ENCODE measurements at places on chromosomes 6 and 20. TPM values are rescaled to one million over a fixed set of nuclear protein-coding genes. Genes with fewer than 3 reads are reported as not detected.
A peak's percentile ranks its signal among the peaks of the same experiment; 100 is the strongest.

- no peak for DNase-seq
Measured at GRCh38 chr20:22343612-22344011, 240.8 kb downstream of the FOXA2 start.

The FABP7 gene
- not detected for total RNA-seq

- DNase-seq = no peak
Measured at GRCh38 chr6:20024316-20024673, 187.1 kb downstream of the ID4 start.

- no peak for DNase-seq
Measured at GRCh38 chr20:25325073-25325472, 65.6 kb downstream of the ABHD12 start.

- DNase-seq = no peak
Measured at GRCh38 chr20:6299456-6299855, 176.6 kb upstream of the FERMT1 start.

- DNase-seq = no peak
Measured at GRCh38 chr6:158907931-158908330, 88.8 kb upstream of the EZR start.

The PRPH2 gene
- 6.8 TPM for total RNA-seq

DNA sequence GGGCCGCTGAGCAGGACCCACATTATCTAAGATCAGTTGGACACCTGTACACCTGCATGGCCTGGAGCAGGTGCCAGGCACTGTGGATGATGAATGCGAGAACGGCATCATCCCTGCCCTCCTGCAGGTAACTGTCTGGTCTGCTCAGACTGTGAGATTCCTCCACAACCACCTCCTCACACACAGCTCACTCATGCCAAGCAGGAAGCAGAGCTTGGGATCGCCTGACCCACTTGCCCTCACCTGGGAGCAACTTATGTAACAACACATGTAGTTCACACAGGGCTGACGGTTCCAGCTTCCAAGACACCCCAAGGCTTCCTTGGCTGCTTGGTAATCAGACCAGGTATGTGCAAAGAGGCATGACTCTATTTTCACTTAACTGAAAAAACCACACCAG is 359.2 kb downstream of the PREX1 start:
- no peak for DNase-seq

The SPACA1 gene
- not detected for total RNA-seq

The SIRPB1 gene
- total RNA-seq = 0.25 TPM

DNA sequence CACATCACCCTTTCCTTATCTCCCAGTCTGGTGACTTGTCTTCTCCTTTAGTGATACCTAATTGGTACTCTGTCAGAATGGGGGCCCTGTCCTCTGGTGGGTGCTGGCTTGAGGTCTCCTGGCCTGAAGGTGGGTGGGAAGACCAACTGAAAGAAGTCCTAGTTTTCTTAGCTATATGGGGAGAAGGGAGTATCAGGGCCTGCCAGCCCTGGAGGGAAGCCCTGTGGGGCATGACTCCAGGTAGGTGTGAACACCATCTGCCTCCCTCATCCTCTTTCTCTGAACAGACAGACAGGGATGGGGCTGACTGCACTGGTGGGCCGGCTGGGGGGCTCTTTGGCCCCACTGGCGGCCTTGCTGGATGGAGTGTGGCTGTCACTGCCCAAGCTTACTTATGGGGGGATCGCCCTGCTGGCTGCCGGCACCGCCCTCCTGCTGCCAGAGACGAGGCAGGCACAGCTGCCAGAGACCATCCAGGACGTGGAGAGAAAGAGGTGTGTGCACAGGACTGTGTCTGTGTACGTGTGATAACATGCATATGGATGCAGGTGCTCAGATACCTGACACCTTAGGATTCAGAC is 4.8 kb downstream of the CRIP3 start:
- no peak for DNase-seq

GRCh38 chr20:44032583-44033331 is 118.1 kb downstream of the TOX2 start:
- DNase-seq = no peak

DNA sequence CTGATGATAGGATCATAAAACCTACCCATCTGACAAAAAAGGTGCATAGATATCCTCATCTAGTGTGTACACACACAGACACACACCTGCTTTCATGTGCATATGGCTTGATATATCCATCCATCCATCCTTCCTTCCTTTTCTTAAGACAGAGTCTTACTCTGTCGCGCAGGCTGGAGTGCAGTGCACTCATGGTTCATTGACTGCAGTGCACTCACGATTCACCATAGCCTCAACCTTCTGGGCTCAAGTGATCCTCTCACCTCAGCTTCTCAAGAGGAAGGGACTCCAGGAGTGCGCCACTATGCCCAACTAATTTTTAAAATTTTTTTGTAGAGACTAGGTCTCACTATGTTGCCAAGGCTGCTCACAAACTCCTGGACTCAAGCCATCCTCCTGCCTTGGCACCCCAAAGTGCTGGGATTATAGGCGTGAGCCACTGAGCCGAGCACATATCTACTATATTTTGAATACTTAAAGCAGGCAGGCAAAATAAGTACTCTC is 27.1 kb downstream of the ADNP start:
- DNase-seq = no peak

The OPRM1 gene
- not detected for total RNA-seq

The PBX2 gene
- 110 TPM for total RNA-seq

The SASH1 gene
- total RNA-seq = 18.2 TPM

The PCMTD2 gene
- 91.7 TPM for total RNA-seq

The PIGU gene
- 14.4 TPM for total RNA-seq

The GSTA3 gene
- 9.3 TPM for total RNA-seq

The SEMG1 gene
- total RNA-seq = not detected

DNA sequence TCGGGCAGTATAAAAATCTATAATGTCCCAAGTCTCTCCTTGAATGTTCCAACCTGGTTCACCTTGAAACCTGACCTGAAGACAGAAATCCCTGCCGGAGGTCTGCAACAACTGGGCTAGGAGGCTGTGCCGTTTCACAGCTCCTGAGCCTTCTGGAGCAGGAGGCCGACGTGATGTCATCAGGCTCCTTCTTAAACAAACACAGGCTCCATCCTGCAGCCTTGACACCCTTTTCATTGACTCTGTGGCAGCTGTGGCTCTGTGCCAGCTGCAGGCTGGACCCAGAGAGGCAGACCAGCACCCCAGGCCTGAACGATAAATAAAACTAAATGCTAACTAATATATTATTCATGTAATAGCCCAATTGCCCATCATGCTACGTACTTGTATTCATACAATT is 483.9 kb downstream of the CD83 start:
- no peak for DNase-seq

DNA sequence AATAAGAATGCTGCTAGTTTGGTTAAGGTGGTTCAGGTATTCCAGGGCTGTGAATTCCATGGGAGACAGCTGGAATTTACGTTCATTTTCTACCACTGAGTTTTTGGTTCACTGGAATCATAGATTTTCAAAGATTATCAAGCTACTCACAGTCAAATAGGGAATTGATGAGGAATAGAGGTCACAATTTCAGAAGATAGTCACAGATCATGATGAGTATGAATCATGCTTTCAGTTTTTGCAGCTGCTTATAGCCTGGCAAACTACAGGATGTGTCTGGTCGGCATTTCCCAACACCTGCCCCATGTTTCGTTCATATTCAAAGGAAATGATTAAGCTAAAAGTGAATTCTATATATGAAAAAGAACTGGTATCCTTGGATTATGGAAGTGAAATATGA is 58.7 kb downstream of the BCKDHB start:
- no peak for DNase-seq

DNA sequence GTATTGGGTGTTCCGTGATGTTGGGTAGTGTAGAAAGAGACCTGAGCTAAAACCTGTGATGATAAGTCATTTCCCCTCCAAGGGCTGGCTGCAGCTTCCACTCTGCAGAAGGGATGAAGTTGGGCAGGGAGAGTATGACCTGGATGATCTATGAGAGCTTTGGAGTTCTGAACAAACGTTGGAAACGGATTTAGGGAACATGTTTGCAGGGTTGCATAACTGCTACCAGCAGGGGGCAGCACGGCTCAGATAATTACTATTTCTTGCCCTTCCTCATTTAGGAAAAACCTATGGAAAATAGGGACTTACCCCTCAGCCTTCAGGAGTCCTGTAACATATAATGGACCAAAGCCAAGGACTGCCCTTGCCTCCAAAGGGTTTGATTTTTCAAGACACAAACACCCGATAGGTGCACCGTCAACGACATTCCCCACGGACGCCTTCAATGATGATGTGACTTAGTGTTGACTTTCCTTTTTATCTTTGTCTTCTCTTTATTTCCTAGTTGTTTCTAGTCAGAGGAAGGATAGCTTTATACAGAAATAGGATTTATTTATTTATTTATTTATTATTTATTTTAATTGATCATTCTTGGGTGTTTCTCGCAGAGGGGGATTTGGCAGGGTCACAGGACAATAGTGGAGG is 164.9 kb upstream of the SASH1 start:
- DNase-seq = peak; percentile 70

DNA sequence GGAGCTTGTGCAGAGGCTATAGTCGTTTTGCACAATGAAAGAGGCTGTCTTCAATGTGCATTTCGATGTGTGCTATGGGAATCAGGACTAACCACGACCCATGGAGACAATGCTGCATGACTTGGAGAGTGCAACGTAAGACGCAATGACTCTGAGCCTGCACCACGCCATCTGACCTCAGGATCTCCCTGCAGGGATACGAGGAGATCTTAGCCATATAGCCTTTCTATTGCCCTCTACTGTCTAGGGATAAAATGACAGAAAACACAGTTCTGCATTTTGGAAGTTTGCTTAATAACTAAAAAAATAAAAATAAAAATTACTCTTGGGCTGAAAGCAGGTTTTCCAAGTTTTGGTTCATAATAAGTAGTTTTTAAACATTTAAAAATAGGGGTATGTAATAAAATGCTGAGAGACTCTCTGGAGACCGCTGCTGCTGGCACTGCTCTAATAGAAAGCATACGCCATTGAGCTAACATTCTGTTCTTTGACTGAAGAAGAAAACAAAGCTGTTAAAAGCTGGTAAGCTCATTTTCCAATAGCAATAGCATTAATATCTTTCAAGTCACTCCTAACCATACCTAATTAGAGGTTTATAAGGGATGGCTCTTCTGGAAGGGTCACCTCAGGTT is 87.2 kb downstream of the PDE7B start:
- peak; percentile 23 for DNase-seq

GRCh38 chr6:8279041-8279805 is 156.1 kb downstream of the SLC35B3 start:
- no peak for DNase-seq

The ELOVL2 gene
- 1.4 TPM for total RNA-seq

The DLK2 gene
- 0.90 TPM for total RNA-seq

DNA sequence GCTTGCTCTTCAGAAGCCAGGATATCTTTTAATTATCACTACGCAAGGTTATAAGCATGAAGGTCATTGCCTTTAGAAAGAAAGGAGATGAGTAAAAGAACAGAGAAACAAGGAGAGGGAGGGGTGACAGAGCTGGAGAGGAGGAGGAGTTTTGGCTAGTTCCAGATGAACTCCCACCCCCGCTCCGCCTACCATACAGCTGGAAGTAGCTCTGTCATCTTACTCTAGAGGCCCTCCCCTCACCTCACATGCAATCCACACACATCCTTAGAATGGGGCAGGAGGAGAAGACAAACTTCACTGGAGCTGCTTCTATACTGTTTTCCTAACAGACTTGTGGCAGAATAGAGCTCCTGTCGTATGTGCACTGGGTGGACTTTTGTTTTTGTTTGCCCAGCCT is 144.7 kb downstream of the SCML4 start:
- DNase-seq = peak; percentile 69

- no peak for DNase-seq
Measured at GRCh38 chr6:42735976-42736375, 9.9 kb downstream of the TBCC start.

GRCh38 chr6:26329763-26330511 is 35.1 kb upstream of the BTN3A2 start:
- no peak for DNase-seq

GRCh38 chr6:108944071-108944470 is 95.8 kb downstream of the ARMC2 start:
- DNase-seq = no peak

The GJA1 gene
- total RNA-seq = 46.3 TPM

GRCh38 chr20:15986690-15987089 is 586.6 kb downstream of the KIF16B start:
- no peak for DNase-seq

The PEX7 gene
- 6.7 TPM for total RNA-seq

DNA sequence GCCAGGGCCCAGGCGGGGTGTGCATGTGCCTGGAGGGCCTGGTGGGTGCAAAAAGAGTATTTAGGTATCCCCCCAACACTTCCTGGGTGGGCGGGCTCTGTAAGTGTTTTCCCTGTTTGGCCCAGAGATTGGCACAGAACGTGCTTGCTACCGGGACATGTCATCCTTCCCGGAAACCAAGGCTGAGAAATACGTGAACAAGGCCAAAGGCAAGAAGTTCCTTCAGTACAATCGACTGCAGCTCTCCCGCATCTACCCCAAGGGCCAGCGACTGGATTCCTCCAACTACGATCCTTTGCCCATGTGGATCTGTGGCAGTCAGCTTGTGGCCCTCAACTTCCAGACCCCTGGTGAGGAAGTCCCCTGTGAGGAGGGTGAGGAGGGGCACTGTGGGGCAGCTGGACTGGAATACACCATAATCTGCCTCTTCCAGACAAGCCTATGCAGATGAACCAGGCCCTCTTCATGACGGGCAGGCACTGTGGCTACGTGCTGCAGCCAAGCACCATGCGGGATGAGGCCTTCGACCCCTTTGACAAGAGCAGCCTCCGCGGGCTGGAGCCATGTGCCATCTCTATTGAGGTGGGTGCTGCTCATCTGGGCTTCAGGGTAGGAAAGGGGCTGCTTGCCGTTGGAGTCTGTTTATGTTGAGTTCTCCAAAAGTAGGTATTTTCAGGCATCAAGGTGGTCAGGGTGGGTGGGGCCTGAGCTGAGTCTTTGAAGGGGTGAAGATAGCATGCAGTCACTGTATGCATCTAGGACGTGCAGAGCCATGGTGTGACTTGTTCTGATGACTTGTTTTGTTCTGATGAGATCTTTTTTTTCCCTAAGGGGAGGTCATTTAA is 35.2 kb downstream of the PLCG1 start:
- DNase-seq = no peak

GRCh38 chr6:22412994-22413393 is 116.2 kb upstream of the PRL start:
- DNase-seq = no peak

DNA sequence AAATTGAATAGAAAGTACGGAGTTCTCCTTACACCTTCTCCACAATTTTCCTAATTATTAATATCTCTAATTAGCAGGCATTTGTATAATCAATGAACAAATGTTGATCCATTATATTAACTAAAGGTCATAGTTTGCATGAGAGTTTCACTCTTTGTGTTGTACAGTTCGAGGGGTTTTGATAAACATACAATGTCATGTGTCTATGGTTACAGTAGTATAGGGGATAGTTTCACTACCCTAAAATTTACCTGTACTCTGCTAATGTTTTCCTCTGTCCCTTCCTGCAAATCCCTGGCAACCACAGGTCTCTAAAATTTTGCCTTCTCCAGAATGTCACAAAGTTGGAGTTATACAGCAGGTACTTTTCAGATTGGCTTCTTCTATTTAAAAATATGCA is 1199.8 kb upstream of the GJE1 start:
- DNase-seq = no peak

The PPIL6 gene
- 29.8 TPM for total RNA-seq

GRCh38 chr6:100775667-100776066 is 105.5 kb downstream of the ASCC3 start:
- DNase-seq = no peak

GRCh38 chr20:46150943-46151342 is 32.8 kb downstream of the CD40 start:
- no peak for DNase-seq

The RSPH3 gene
- 5.8 TPM for total RNA-seq

The KIF16B gene
- 25.7 TPM for total RNA-seq

- no peak for DNase-seq
Measured at GRCh38 chr20:19835533-19836222, 77.6 kb downstream of the RIN2 start.

The TMEM217 gene
- 4.6 TPM for total RNA-seq

- no peak for DNase-seq
Measured at GRCh38 chr6:17984399-17984798, 3.0 kb downstream of the KIF13A start.
